SW480 (cell line): ENCODE measurements at places on chromosomes 4 and X.
A peak's percentile ranks its signal among the peaks of the same experiment; 100 is the strongest.

GRCh38 chr4:56627375-56627774, 53.7 kb downstream of the HOPX start:
- DNase-seq, result no peak

- DNase-seq, result no peak
These were observed 118.1 kb upstream of the EMCN start for GRCh38 chr4:100635899-100636298.

- peak; percentile 79 for DNase-seq
These were observed at the start of gene AREG for GRCh38 chr4:74444891-74445642. Gene AREG, plus strand, starts transcription at chr4:74445136. Its CDS starts 210 bp downstream, at chr4:74445346.

GRCh38 chr4:14807856-14808255, 194.4 kb upstream of the CPEB2 start:
- DNase-seq, result no peak

GRCh38 chr4:53019485-53020382, 157.6 kb downstream of the RASL11B start:
- no peak for DNase-seq

GRCh38 chr4:122814426-122814825, 12.2 kb upstream of the FGF2 start:
- no peak for DNase-seq

GRCh38 chrX:15158350-15158735, 111.5 kb downstream of the ASB9 start:
- no peak for DNase-seq

DNA sequence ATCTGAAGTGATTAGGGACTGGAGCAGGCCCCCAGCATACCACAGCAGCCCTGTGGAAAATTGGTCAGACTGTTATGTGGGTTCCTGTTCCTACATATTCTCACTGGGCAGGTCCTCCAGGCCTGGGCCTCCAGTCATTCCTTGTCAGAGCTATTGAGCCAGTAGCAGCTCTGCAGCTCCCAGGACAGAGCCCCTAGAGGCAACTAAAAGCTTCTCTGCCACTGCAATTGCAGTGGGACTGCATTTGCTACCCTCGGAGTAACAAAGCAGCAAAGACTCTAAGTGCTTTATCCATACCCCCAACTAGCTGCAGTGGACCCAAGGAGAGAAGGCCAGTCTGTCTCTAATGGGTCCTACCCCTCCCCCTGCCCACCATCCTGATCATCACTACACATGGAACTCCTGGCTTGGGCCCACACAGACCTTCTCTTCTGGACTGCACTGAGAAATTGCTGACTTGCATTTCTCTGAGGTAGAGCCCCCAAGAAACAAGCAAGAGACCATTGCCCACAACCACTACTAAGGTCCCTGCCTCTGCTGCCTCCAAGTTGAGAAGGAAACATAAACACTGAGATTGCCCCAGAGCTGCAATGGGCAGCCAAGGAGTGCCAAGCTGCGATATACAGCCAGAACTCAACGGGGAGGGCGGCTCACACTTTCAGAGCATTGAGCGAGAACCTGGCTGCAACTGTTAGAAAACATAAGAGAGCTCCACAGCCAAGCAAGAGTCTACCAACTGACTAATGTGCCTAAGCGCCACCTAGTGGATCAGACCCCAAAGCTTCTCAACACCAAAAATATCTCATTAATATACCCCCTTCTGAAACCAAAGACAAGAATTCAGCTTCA, 738.7 kb upstream of the NDST4 start:
- DNase-seq, result peak; percentile 35

DNA sequence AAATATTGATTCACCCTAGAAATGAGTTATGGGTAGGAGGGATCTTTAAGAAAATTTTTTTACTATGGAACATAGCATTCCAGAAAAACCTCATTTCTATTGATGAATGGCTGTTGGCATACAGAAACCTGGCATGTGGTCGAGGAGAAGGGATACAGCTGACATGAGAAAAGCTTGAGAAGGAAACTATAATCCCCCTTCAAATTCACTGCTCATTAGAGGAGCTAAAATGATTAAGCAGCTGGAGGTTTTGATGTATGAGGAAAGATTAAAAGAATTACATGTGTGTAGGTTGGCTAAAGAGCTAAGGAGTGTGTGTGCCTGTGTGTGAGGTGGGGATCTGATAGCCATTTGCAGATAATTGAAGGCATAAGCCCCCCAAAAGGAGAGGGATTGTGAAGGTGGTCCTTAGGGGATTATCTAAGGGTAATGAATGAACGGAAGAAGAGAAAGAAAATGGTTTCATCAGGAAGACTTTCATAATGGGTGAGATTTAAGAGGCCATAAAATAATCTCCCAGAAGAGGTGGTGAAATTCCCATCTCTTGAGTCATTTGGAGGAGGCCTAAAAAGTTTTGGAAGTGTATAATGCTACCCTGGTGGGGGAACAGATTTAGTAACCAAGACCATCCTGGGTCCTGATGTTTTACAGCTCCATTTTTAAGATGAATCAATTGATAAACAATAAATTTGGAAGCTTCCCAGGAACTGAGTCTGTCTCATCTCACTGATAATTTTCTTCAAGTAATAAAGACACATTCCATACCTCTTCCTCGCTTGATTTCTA, 272.0 kb upstream of the HAND2 start:
- no peak for DNase-seq

DNA sequence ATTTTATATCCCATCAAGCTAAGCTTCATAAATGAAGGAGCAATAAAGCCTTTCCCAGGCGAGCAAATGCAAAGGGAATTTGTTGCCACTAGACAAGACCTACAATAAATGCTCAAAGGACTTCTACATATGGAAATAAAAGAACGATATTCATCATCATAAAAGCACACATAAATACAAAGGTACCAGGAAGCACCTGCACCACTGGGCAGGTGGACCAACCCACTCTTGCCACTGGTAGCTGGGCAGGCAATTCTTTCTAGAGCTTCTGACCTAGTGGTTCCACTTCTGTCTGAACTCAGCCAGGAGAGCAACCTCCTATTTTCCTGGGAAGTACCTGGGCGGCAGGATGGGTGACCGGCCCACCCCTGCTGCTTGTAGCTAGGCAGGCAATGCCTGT, 237.2 kb upstream of the ITM2A start:
- no peak for DNase-seq

- DNase-seq, result no peak
These were observed 234.1 kb downstream of the ANKRD50 start for GRCh38 chr4:124478470-124478869.

- DNase-seq, result no peak
These were observed 26.8 kb downstream of the MGST2 start for GRCh38 chr4:139692309-139693012.

- DNase-seq, result no peak
These were observed 143.5 kb downstream of the GPR143 start for GRCh38 chrX:9622128-9622527.

DNA sequence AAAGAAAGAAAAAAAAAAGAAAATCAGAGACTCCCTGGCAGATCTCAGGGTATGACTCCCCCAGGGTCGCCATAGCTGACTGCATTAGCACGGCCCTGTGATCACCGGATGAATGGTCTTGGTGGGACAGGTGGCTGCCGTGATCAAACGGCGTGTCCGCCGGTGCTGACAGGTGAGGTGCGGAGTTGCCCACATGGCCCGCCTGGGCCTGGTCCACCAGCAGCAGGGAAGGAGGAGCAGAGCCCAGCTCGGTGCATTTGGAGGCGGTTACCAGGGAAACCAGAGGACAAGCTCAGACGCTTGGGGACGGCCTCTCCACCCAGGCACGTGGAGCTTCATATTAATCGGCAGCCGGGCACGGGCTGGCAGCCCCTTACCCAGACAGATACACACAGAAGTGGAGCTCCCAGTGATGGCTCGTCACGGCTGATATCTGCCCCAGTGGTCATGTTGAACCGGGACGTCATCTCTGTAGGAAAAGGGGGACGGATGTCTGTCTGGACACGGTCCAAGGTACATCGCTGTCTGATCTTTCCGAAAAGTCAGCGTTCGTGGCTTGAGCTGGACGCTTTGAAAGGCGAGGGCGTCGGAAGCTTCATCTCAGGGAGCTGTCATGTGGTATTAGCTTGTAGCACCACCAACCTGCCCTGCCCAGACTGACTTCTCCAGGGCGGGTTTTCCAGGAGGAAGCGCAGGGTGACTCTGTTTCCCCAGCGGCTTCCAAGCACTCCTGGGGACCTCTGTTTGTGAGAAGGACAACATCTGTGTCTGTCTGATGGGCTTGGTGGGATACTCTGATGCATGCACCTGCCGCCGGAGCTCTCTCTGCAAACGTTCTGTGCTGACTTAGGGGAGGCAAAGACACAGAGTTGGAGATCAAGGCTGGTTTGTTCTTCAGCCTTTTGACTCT, 180.7 kb downstream of the CRLF2 start:
- DNase-seq, result no peak

GRCh38 chr4:186557486-186557885, 2.1 kb upstream of the MTNR1A start:
- DNase-seq, result no peak

DNA sequence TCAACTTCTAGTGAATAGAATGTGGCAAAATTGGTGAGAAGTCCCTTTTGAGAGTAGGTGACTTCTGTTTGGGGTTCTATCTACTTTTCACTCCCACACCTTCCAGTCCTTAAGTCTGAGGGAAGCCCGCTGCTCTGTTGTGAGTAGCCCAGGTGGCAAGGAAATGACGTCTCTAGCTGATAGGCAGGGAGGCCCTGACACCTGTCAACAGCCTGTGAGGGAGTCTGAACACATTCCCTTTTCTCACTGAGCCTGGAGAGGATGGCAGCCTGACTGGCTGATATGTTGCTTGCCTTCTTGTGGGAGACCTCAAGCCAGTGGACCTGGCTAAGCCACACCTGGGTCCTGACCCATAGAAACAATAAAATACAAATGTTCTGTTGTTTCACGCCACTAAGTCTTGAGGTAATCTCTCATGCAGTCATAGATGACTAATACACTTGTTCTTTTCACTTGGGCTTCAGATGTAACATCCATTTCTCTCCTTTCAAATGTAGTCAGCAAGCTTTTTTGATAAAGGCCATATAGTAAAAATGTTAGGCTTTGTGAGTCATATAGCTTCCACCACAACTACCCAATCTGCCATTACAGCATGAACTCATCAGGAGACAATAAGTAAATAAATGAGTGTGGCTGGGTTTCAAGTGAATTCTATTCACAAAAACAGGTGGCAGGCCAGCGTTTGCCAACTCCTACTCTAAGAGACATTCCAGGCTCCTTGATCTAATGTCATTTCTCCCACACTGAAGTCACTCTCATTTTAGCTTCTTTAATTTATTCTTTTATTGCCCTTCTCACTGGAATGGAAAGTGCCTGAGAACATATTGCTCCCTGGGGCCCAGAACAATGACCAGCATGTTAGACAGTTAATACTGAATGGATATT, 265.1 kb upstream of the MAD2L1 start:
- DNase-seq, result peak; percentile 90

DNA sequence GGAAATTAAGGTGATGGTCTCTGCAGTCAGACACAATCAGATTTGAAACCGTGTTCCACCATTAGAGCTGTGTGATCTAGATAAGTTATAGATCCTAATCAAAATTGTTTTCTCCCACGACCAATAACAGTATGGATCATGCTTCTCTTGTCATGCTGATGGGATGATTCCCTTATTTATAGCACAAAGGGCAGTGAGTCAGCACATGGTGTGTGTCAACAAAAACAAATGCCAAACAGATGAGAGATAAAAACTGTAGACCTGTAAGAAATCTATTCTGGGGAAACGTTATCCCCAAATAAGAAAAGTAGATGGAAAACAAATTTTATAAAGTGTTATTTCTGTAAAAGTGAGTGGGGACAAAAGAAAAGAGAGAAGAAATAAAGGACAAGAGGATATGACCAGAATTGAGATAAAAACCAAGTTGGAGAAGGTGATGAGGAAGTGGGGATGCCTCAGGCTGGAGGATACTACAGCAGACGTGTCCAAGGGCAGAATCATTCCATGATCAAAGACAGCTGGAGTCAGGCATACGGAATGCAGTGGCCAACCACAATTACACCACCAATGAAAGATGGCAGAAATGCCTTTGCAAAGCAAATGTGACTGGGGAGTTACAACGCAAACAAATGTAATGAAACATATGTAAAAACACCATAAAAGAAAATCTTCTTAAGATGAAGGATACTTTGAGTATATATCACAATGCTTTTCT, 377.8 kb upstream of the PRKX start:
- DNase-seq, result peak; percentile 77
